ENCODE measurements at places on chromosomes 13 and 19. TPM values are rescaled to one million over a fixed set of nuclear protein-coding genes. Genes with fewer than 3 reads are reported as not detected.

ZNF749 gene
- total RNA-seq, result 14.7 TPM

PLIN5 gene
- 0.14 TPM for total RNA-seq

TEKTIP1 gene
- total RNA-seq, result not detected

GPC6 gene
- 5.7 TPM for total RNA-seq

KIR2DL3 gene
- total RNA-seq, result not detected

UPK1A gene
- 0.97 TPM for total RNA-seq

ZNF667 gene
- total RNA-seq, result not detected

Data from A549 treated with CpdA at 1 μM for 4 hours (cell line).